Left hindlimb (tissue), 1 donor: ENCODE measurements at places on chromosomes 16 and 17.
A peak's percentile ranks its signal among the peaks of the same experiment; 100 is the strongest.

GRCh38 chr17:37605813-37606505, 3.3 kb downstream of the SYNRG start:
- no peak for DNase-seq

GRCh38 chr16:20306401-20306800, 20.9 kb downstream of the GP2 start:
- no peak for DNase-seq

GRCh38 chr16:67433131-67433719, 2.3 kb downstream of the HSD11B2 start:
- DNase-seq = no peak

- DNase-seq = no peak
Measured at GRCh38 chr17:4386406-4386805, 19.9 kb upstream of the UBE2G1 start.

DNA sequence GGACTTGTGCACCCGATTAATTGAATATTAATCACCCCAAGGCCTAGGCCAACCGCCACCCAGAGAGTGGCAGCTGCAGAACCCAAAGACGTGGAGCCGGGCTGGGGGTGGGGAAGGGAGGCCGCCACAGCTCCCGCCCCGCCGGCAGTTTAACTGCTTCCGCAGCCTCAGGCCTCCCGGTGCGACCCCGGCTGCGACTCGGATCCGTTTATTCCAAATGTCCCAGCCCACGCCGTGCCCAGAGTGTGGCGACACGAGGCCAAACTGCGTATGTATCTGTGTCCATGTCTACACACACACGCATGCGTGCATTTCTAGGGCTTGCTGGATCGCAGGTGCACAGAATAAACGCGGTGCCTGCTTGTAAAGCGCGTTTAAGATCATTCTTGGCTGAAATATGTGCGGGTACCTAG, 802 bp upstream of the TOB1 start:
- peak; percentile 82 for DNase-seq

- peak; percentile 25 for DNase-seq
Measured at GRCh38 chr16:60166-60565, 6.5 kb downstream of the SNRNP25 start.

DNA sequence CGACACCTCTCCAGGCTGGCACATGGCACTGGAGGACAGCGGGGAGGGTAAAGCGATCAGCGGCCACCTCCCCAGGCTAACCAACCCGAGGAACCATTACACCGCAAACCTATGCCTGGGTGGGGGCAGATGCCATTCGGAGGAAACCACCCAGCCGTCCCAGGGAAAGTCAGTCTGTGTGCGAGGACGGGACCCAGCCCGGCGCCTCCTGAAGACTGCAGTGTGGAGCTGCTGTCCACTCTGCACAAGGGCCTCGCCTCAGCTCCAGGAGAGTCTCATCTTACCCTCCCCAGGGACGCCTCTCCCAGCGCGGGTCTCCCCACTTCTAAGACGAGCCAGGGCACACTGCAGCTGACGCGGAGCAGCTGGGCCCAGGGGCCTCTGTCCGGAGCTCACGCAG, 8.0 kb downstream of the SLC38A10 start:
- no peak for DNase-seq

- peak; percentile 3 for DNase-seq
Measured at GRCh38 chr16:88131966-88132365, 180.7 kb downstream of the BANP start.

DNA sequence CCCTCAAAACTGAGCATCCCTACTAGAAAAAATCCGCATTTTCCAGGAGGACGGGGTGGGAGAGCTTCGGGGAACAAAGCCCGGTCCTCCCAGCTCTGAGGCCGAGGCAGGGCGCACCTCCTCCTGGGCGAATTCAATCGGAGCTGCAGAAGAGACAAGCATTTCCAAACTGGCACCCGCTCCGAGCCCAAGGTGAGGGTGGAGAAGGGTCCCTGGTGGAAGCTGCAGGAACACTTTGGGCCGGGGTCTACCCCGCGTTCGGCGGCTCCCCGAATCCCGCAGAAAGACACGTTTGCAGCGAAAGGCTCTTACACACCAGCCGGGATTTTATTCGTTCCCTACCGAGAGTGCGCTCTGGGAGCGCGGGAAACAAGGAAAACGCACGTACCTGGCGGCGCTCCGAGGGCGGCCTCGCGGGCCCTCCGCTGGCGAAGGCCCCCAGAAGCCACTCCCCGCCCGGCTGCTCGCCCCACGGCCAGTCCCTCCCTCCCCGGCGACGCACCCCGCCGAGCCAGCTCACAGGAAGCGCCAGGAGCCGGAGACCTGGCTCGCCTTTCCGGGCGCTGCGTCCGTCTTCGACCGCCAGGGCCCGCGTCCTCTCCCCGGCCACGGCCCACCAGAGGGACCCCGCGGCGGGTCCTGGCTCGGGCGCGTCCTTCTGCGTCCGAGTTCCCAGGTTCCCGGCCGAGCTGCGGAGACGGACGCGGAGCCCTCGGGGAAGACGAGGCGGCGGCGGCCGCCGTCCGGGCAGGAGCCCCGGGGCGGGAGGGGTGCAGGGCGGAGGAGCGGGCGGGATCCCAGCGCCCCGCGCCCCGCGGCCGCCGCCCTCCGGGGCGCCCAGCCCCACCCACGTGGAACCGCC, 49.8 kb upstream of the BAHCC1 start:
- peak; percentile 89 for DNase-seq

DNA sequence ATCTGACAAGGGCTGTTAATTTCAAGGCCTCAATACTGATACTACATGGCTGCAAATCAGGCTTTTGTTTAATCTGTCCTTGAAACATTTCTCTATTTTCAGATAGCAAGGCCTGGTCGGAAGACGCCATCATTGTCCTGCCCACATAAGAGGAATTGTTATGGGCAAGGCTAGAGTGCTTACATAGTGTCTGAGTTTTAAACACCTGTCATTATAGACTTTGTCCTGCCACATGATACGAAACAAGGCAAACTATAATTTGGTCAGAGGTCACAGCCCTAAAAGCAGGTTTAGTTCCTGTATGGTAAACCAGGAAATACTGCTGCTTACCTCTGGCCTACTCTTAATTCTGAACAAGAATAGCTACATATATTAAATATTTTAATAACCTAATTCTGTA, 104.4 kb downstream of the SSH2 start:
- DNase-seq = no peak

DNA sequence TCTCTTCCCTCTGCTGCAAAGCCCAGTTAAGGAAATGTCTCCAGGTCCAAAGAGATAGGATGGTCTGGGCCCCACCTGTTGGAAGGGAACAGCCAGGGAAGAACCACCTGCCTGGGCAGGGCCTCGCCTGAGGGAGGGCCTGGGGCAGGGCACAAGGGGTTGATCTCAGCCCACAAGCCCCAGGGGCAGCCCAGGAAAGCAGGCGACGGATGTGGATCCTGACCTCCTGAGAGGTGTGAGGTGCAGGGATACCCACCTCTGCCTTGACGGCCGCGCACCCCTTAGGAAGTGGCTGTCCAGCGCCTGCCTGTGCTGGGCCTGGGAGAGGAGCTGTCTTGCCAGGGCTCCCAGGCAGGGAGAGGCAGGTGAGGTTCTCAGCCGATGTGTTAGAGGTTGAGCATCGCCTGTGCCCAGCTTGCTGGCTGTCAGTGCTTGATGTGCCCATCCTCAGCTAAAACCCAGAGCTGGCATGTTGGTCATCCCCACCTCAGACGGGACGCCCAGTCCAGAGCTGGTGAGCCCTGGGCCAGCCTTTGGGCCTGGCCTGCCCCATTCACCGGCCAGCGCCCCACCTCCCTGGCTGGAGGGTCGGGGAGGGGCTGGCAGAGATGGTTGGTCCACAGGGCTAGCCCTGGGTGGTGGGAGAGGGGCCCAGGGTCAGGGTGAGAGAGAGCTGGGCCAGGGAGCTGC, 434 bp downstream of the CEMP1 start:
- no peak for DNase-seq

DNA sequence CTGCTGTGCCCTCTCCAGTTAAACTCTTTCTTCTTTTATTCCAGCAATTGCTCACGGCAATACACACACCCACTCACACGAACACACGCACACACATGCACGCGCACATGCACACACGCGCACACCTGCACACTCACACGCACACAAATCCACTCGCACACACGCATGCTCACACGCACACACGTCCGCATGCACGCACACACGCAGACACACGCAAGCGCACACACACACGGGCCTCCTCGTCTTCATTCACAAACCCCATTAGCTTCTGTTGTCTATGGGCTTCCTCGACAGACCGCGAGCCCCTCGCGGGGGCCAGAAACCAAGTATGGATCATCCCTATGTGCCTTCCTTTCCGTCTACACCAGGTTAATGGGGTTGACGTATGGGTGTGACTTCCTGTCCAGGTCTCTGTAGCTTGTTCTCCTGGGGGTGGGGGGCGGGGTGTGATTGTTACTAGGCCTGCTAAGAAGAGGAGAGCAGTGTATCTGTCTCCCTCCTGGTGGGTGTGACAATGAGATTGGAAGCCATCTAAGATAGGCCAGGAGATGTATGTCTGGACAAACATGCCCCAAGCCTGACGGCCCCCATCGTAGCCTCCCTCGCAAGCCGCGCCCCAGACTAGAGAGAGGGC, 670 bp upstream of the CTF1 start:
- peak; percentile 58 for DNase-seq

- DNase-seq = peak; percentile 72
Measured at GRCh38 chr17:80649672-80650330, 105.2 kb downstream of the RPTOR start.

GRCh38 chr17:18257268-18257981, 1.1 kb downstream of the FLII start:
- DNase-seq = no peak

GRCh38 chr17:72219824-72220493, 99.1 kb downstream of the SOX9 start:
- DNase-seq = no peak

- no peak for DNase-seq
Measured at GRCh38 chr16:54070789-54071343, 215.7 kb downstream of the IRX3 start.

GRCh38 chr17:38690386-38690785, 14.7 kb upstream of the MLLT6 start:
- DNase-seq = no peak

DNA sequence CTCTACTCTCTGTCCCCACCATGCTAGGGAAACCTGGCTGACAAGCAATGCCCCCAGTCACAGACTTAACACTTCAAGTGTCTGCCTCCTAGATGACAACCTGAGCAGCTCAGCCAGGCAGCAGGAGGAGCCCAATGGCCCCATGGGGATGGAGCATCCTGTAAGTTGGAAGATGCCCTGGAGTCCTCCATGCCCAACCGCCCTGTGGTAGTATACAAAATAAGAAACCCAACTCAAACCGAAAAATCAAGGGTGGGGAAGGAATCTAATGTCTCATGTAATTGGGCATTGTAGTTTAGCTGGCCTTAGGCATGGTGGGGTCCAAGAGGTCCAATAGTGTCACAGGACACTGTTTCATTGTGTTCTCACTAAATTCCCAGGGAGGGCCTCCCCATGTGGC, 104.0 kb downstream of the AIPL1 start:
- no peak for DNase-seq

- DNase-seq = peak; percentile 48
Measured at GRCh38 chr16:84868829-84869472, 49.2 kb downstream of the CRISPLD2 start.

DNA sequence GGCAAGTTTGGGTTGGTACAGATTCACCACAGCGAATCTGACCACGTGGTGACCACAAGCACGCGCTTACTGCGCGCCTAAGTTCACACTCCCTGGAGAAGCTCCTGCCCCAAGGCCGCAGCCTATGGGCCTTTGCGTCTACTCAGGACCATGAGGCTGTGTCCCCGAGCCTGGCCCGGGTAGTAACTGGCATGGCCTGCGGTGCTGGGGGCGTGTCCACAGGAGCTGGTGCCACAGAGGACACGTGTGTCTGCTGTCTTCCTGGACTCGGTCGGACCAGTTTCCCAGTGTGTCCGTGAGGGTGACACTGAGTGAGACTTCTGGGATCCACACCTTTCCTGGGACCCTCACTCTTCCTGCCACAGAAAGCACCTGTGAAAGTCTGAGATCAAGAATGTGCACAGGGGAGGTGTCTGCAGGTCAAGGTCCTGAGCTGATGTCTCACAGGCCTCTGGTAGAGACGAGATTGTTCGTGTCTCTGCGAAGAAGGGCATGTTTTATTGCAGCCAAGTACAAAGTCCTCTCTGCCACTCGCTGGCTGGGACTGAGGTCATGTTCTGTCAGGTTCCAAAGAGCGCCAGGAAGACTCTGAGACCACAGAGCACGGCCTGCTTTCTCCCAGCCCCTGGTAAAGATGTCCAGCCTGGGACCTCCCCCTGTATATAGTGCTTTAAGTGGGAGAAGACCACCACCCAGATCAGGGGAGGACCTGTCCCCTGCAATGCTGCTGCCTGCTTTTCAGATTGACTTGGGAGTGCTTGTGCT, 25.2 kb upstream of the CAPN15 start:
- DNase-seq = no peak

DNA sequence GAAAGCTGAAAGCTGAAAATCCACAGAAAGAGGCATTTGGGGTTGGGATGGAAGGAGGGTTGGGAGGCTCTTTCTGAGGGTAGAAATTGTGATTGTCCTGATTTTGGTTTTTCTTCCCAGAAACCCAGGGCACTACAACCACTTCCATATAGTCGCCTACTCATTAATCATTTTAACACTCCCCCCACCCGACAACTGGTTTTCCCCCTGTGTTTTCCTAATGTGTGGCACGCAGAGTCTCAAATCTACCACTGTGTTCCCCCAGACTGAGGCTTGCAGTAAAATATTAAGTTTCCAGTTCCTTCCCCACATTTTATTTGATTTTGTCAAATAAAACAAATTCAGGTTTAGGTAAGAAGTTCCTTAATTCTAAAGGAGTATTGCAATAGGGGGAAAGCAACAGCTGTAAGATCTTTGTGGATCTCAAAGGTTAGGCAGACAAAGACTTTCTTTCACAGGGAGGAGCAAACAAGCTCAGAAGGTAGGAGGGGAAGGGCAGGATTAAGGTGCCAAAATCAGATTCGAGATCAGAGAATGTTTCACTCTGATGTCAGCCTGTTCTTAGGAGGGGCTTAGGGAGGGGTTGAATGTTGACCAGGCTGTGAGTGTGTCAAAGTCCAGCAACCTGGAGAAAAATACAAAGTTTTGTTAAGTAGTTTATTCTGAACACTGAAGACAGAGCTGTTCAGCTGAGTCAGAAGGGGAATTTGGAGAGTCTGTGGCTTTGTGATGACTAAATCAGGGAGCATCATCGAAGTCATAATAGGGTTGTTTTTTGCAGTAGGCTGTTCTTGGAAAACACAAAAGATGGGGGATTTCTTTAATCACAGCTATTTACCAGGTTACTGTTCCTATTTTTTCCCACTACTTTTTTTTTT, 3.6 kb downstream of the ZNF267 start:
- DNase-seq = no peak

GRCh38 chr17:71942626-71943025, 178.2 kb upstream of the SOX9 start:
- no peak for DNase-seq

DNA sequence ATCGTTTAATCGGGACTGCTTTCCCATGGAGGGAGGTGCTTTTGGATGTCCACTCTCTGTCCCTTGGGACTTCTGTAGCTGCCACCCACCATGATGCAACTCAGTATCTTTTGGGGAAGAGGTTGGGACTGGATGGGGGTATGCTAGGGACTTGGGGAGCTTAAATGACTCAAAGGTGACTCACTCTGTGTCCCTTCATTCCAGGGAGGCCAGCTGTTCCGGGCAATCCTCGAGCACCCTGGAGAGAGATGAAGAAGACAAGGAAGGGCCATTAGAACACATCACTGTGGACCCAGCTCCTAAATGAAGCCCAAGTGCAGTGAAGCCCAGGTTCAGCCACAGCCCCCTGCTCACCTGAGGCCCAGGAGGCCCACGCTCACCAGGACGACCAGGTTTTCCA, 4.6 kb downstream of the COL1A1 start:
- DNase-seq = no peak
